Stimulated activated CD4-positive, alpha-beta T cell treated with anti-CD3 and anti-CD28 coated beads, Interleukin-4, amount 100 ng/mL, for 48 hours (primary cell): ENCODE measurements at places on chromosomes 12 and 14.

GRCh38 chr14:104977681-104978653 is at the start of gene AHNAK2:
Gene AHNAK2 (minus strand): TSS chr14:104978374. CDS start chr14:104978237, 137 bp downstream.
- DNase-seq, result peak; percentile 48

GRCh38 chr12:83826112-83826511 is 1086.5 kb downstream of the SLC6A15 start:
- peak; percentile 30 for DNase-seq

- no peak for DNase-seq
These were observed 2.7 kb downstream of the PCNX4 start for GRCh38 chr14:60094306-60094897.

DNA sequence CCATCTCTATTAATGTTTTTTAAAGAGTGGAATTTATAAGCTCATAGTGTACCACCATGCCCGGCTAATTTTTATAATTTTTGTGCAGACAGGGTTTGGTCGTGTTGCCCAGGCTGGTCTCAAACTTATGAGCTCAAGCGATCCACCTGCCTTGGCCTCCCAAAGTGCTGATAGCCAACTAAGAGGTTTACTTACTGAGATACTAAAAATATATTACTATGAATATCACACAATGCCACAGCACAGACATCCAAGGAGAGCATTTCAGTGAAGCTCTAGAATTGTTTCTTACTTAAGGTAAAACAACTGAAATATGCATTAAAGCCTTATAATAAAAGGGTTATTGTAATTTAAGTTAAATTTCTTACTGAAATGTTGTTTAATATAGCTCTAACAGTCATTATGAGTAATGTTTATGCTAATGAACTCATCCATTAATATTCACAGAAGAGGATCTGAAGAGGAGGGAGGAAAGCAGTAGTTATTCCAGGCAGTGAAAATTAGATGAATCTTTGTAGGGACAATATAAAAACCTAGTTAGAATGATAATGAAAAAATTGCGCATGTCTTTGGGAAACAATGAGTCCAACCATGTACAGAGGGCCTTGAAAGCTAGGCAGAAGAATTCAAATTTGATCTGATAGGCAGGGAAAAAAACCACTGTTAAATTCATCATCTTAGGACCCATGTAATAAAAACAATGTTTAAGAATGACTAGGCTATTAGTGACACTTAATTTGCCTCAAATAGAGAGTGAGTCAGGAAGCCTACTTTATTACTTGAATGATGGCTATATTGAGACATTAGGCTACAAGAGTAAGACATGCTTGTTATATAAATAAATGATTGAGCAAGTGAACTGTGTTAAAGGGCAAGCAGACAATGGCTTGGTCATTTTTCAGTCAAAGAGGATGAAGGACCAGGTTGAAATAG is 99.2 kb downstream of the SLC41A2 start:
- no peak for DNase-seq

- DNase-seq, result no peak
These were observed 478.8 kb downstream of the LRIG3 start for GRCh38 chr12:58441483-58441882.

DNA sequence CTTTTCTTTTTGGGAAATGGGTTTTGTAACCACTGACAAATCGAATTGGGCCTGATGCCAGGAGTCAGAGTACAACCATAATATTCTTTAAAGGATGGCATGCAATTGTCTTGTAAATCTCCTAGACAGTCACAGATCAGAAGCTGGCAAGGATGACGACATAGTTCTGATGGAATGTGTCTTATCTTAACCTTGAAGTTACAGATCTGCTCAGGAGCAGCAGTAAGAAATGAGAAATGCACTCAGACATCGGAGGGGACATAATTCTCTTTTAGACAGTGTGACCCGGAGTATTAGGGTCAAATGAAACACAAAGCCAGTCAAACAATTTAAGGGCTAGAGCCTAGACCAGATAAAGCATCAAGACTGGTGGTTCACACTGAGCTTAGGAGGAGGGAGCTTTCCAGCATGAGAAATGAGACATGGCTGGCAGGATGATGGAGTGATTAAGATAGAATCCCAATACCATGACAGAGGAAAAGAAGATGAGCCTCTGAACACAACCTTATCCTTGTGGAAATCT is 17.5 kb downstream of the CBX5 start:
- DNase-seq, result no peak

DNA sequence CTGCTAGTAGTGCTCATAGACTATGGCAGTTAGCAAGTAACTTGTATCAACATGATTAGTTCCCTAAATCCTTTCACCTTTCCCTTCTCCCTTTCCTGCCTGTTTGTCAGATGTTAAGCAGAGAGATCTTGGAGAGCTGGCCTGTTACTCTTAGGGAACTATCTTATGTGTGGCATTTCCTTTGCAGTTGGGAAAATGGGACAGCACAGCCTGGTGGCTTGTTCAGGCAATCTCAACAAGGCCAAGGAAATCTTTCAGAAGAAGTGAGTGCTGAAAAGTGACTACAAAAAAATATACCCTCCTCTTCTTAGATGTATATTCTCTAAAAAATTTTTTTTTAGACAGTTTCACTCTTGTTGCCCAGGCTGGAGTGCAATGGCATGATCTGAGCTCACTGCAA is 7.4 kb downstream of the PARP2 start:
- DNase-seq, result no peak

GRCh38 chr14:24920265-24921075 is 129.5 kb downstream of the STXBP6 start:
- no peak for DNase-seq

- DNase-seq, result no peak
These were observed 85.0 kb downstream of the KICS2 start for GRCh38 chr12:64137117-64137516.

DNA sequence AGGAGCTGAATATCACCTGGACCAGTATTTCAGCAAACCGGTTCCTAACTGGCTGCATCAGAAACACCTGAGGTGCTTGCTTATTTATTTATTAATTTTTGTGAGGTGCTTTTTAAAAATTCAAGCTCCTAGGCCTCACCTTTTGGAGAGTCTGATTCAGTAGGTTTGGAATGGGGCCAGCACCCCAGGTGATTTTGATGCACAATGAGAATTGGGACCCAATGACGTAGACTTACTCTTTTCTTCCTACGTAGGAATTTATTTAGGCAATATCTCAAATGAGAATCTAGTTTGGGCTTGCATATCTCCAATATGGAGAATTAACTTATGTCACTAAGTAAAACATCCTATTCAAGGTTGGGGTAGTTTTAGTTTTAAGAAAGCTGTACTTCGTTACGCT is 7.3 kb downstream of the YEATS4 start:
- no peak for DNase-seq

DNA sequence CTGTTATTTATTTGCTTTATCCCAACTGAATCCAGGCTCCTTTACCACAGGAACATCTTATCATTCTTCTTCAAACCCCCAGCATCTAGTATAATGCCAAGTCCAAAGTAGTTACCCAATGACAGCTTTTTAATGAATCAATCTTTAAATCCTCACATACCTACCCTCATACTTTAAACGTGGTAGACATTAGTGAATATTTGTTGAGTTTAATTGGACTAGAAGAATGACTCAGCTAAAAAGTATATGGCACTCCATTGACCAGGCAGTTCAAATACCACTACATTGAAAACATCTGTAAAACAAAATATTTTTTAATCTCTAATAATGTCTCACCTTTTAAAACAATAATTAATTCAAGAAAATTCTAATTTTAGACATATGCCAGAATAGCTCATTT is 98.1 kb downstream of the ZFC3H1 start:
- DNase-seq, result no peak

DNA sequence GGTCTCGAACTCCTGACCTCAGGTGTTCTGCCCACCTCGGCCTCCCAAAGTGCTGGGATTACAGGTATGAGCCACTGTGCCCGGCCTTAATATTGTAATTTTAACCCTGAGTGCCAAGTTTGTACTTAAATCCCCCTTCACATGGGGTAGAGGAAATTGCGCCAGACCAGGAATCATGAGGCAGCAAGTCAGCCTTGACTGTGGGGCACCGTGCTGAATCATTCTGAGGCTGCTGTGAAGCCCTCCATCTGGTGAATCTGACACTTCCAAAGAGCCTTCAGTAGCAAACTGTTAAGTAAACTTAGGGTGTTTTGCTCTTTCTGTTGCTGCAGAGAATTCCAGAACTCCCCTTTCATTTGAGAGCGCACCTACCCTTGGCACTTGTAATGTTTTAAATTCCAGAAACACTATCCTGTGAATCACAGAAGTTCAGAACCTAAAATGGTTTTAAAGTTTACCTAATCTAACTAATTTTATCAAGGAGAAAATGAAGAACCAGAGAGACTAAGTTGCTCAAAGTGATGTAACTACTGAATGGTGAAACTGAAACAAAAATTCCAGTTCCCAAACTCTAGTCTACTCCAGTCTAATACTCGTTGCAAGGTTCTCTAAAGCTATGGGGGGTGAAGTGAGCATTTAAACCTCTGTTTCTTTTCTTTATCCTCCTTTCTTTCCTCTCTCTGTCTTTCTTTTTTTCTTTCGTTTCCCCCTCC is 7.5 kb downstream of the HEBP1 start:
- DNase-seq, result no peak

DNA sequence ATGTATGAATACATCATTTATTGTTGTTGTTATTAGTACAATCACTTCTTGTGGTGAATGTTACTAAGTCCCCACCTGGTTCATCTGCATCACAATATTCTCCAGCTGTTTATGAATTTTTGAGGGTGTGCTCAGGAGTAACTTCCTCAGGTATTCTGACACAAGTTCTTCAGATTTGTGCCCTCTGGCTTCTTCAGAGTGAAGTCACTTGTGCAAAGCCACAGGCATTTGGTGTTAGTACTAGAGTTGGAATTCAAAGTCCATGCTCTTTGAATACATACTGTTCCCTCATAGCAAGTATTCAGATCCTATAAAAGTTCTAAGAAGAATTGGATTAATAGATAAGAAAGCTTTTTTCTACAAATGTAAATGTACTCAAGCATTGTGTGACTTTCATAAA is 150.3 kb upstream of the AVPR1A start:
- DNase-seq, result no peak

- peak; percentile 3 for DNase-seq
These were observed 15.5 kb upstream of the KRR1 start for GRCh38 chr12:75526655-75527511.

- DNase-seq, result no peak
These were observed 932.8 kb downstream of the SLC6A15 start for GRCh38 chr12:83979785-83980184.

DNA sequence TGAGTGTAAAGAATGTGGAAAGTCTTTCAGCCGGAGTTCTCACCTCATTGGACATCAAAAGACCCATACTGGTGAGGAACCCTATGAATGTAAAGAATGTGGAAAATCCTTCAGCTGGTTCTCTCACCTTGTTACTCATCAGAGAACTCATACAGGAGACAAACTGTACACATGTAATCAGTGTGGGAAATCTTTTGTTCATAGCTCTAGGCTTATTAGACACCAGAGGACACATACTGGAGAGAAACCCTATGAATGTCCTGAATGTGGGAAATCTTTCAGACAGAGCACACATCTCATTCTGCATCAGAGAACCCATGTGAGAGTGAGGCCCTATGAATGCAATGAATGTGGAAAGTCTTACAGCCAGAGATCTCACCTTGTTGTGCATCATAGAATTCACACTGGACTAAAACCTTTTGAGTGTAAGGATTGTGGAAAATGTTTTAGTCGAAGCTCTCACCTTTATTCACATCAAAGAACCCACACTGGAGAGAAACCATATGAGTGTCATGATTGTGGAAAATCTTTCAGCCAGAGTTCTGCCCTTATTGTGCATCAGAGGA is 25.1 kb upstream of the ZNF268 start:
- DNase-seq, result no peak

DNA sequence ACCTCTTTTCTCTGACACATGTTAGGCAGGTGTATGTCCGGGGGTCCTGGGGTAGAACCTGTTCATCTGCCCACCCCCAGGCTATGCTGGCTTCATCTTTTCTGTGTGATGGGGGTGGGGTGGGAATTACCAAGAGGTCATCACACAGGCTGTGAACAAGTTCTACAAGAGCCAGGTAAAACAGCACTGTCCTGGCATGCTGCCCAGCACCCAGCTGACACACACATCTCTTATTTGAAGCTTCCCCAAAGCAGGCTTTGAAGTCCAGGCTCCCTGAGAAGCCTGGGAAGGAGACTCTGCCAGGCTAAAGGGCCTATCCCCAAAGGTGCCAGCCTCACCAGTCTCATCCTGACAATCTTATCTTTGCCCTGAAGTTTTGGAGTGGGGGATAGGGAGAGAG is 141.1 kb downstream of the ALG10 start:
- DNase-seq, result no peak

- DNase-seq, result no peak
These were observed 1.5 kb downstream of the CHURC1 start for GRCh38 chr14:64915797-64916196.

GRCh38 chr14:75614179-75614578 is 35.8 kb downstream of the FLVCR2 start:
- no peak for DNase-seq

DNA sequence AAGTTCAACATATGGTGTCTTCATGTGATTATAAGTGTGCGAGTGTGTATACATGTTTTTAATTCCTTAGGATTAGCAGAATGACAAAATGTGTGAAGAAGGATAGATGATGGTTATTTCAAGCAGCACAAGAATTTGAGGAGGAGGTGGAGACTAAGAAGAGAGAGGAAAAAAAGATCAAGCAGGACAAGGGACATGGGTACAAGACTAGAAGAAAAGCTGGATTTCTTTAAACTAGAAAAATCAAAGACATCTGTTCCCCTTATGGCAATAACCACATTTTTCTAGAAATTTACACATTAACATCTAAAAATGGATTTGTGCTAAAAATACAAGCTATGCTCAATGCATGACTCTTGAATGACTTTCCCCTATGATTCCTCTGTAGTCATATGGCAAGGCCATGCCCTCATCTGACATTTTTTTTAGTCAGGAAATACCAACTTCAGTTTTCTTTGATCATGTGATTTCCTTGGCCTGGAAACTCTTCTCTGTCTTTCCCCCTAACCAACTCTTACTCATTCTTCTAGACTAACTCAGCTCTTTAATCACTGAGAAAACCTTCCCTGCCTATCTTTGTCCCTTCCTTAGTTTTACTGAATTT is 435.8 kb downstream of the NRXN3 start:
- DNase-seq, result no peak

- DNase-seq, result no peak
These were observed 24.4 kb downstream of the DHRS2 start for GRCh38 chr14:23660290-23661226.

DNA sequence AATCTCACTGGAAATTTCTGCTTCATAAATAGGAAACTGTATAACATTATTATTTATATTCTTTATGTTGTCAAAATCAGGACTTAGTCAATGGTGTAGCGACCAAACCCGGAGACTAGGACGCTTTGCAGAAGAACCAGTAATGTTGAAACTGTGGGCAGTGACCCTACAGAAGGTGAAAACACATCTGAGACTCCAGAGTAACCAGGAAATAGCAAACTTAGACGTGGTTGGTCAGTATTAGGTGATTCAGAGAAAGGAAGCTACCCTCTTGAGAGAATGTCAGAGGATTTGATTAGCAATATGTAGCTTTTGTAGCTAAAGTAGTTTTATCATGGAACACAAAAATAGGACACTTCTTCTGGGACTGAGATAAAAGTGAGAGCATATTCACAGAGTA is 381.9 kb downstream of the SLC16A7 start:
- no peak for DNase-seq
